ENCODE measurements at places on chromosomes 6 and 20.

DNA sequence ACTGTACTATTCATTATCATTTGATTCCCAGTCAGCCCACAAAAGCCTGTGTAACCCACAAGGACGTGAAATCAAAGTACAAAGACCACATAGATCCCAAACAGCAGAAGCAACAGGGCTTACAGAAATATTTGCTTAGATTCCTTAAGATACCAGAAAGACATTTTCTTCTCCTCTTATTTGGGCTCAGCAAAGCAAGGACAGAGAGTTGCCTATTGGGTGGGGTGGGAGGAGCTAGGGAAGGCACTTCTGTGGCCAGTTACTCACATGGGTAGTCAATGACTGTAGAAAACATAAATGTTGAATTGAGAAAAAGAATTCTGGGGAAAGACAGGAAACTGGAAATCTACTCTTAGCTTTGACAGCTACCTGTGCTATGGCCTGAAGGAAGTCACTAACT, 19.8 kb downstream of the PDE7B start:
- DNase-seq: peak; percentile 36

GRCh38 chr6:136180704-136181511, 69.2 kb downstream of the MTFR2 start:
- no peak for DNase-seq

- DNase-seq: no peak
Observed at GRCh38 chr6:99026135-99026534, 78.4 kb upstream of the FBXL4 start.

GRCh38 chr20:37531856-37532255, 4.2 kb upstream of the BLCAP start:
- DNase-seq: no peak

- DNase-seq: peak; percentile 95
Observed at GRCh38 chr20:33423141-33423834, 20.3 kb downstream of the SNTA1 start.

GRCh38 chr6:132568611-132569010, 1.5 kb upstream of the TAAR6 start:
- no peak for DNase-seq

GRCh38 chr6:10843554-10843953, 5.2 kb upstream of the MAK start:
- DNase-seq: no peak

- DNase-seq: no peak
Observed at GRCh38 chr6:137224799-137225198, 5.6 kb upstream of the IFNGR1 start.

DNA sequence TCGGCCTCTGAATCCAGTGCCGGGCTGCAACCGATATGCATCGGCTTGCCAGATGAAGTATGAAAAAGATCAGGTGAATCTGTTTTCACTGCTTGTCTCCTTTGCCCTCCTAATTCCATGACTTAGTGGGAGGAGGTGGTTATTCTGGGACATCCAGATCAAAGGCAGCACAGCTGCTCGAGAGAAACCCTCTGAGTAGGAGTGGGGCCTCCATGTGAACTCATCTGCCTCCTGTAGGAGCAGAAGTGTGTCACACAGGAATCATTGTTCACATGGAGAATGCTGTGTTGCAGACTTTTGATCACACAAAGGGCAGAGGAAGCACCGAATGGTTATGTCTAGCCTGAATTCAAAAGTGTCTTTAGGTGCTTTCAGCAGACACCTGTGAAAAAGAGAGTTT, 73.1 kb upstream of the SLC22A1 start:
- DNase-seq: no peak
